ENCODE measurements at places on chromosomes 2 and 18.

DNA sequence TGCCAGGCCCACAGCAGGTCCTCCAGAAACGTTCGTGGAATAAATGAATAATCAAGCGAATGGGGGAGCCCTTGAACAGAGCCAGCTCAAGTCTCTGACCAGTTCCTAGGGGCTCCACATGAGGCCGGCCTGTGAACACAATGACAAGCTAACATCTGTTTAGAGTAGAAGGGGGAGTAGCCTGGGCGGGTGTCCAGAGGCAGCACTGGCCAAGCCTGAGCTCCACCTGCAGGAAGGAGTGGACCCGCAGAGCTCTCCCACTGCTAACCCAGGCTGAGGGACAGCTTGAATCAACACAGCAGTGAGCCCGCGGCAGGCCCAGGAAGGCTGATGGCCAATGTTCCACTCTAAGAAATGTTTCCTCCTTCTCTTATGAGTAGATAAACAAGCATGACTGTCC, 234.8 kb upstream of the RAB6C start:
- DNase-seq, result no peak

GRCh38 chr18:7711495-7711894, 144.4 kb downstream of the PTPRM start:
- DNase-seq, result no peak

DNA sequence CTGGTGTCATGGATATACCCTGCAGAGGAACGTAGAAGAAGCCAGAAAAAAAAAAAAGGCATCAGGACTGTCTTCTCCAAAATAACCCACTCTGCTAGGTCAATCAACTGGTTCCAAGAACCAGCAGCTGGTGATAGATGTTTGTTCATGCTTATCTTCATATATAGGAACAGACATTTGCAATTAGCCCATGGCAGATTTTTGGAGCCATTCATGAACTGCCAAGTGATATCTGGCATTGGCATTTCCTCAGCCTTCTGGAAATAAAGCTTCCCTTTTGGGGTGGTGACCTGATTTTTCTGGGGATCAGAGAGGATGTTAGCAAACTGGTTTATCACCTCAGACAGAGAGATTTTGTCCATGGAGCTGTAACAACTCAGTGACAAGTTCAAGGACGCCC, 234.9 kb downstream of the OSR1 start:
- no peak for DNase-seq

DNA sequence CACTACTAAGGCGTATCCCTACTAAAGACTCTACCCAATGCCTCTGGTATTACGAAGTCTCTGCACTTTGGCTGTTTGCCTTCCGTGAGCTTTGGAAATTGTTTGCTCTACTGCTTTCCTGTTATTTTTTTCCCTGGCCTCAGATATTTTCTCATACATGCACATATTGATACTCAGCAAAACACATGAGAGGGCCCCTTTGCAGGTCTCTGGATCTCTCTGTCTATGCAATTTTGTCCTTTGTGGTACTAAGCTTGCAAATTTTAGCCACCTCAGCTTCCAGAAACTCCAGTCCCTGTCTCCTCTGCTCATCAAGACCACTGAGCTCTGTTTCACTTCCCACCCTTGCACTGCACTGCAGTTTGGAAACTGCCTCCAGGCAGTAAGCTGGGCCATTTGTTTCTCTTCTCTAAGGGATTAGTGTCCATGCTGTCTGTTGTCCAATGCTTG, 46.6 kb downstream of the TAF1B start:
- no peak for DNase-seq

GRCh38 chr2:127805491-127805890, 5.5 kb downstream of the WDR33 start:
- no peak for DNase-seq

GRCh38 chr2:208297961-208298360, 31.9 kb downstream of the PIKFYVE start:
- no peak for DNase-seq

GRCh38 chr2:42055573-42056514, 8.0 kb downstream of the PKDCC start:
- DNase-seq, result no peak

- no peak for DNase-seq
Observed at GRCh38 chr2:201854221-201854801, 48.0 kb downstream of the CDK15 start.

DNA sequence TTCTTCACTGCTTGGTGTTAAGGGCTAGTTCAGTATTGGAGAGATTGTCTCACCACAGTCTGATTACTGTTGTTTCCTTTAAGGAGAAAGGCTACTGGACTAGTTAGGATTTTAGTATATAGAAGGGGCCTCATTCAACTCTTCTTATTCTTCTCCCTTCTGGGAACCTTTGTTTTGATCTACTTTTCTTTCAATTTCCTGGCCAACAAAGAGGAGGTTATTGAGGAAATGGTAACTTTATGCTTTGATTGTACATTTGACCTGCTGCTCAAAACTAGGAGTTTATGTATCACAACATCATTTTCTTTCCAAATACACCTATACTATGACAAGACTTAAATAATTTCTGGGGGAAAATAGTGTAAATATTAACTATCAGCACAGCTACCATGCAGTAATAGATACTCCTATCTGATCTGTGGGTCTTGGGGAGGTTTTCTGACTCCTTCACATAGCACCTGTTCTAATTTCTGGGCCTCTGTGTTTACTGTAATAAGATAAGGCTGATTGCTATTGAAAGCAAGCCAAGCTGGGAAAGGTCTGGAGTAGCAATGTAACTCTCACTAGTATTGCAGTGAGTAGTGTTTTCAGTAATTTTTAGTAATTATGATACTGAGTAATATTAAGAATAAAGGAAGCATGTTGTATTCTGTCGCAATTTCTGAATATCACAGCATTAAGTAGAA, 395.3 kb downstream of the NUP35 start:
- DNase-seq, result no peak

DNA sequence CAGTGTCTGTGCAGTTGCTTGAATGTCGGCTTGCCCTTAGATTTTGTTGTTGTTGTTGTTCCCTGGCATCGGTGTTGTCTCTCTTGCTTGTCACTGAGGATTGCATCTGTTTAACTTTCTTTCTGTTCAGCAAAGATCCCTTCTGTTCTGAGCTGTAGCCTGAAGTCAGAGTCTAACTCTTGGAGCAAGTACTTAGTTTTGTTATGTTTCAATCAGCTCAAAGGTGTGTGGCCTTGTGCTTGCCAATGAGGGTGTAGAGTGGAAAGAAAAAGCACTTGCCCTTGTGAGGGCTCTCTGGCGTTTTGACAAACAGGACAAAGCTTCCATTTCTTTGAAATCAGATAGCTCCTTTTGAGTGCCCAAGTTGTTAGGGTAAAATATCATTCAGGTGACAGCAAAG, 757.1 kb upstream of the CDH7 start:
- no peak for DNase-seq

GRCh38 chr2:29189052-29189451, 73.8 kb downstream of the CLIP4 start:
- DNase-seq, result no peak

- no peak for DNase-seq
Observed at GRCh38 chr2:39657287-39657937, 8.3 kb upstream of the TMEM178A start.

- DNase-seq, result no peak
Observed at GRCh38 chr18:59661891-59662701, 35.1 kb downstream of the CCBE1 start.

DNA sequence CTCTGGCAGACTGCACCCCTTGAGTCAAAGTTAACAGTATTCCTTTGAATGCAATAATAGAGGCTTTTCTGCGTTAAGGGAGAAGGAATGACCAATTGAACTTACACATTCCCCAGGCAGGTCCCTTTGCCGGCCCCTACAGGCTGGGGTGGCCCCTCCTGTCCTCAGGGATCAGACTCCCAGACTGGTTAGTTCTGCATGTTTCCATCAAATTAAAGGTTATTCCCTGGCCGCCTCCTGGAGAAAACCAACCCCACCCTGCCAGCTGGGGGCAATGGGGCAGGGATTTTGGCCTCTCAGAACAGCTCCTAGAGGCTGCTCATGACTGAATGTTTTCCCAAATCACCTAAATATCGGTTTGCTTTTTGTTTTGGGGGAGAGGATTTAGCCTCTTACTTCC, 199.6 kb downstream of the MGAT5 start:
- DNase-seq, result no peak

Data from stimulated activated CD8-positive, alpha-beta memory T cell treated with anti-CD3 and anti-CD28 coated beads, Interleukin-4, amount 100 ng/mL, for 48 hours (primary cell).